T-cell (primary cell): ENCODE measurements at places on chromosomes 12 and 14.

GRCh38 chr14:27410981-27411380, 813.1 kb upstream of the NOVA1 start:
- no peak for DNase-seq

GRCh38 chr12:65372574-65372973, 94.1 kb downstream of the MSRB3 start:
- no peak for DNase-seq

DNA sequence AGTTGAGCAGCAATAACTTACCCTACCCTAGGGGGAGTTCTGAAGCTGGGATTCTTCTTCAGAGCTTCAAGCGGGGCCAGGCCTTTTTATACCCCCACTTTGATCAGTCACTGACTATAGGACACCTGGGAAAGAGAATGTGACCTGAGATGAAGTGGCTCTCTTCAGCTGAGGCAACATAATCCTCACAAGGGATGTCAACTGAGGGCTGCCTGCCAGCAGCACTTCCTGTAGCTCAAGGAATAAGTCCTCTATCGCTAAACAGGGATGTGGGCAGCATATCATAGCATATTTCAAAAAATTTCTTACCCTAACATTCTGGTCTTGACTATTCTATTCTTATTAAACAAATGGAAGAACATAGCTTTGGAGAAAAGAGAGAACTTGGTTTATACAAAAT, 17.4 kb downstream of the LGALS3 start:
- DNase-seq, result no peak

DNA sequence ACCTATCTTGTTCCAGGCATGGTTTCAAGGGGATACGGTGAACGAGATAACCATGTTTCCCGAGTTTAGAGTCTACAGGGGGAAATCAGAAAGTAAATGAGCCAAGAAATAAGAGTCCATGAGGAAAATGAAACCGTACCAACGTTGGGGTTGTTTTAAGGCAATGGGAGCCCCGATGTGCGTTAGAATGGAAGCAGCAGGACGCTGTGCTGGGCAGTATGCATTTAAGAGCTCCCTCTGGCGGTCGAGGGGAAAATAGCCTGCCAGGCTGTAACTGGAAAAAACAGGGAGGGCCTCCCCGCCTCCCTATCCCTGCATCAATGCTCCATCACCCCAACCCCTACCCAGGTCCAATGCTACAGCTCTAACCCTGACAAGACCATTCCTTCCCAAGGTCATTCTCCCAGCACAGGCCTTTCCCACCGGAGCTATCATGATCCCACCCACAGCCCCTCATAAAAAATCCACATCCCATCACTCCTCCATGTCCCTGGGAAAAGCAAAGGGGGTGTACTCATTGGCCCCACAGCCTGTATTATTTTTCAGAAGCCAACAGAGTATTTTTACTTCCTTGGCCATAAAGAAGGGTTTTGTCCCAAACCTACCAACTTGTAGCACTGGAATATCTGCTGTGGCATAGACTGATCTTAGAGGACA, 226.3 kb upstream of the NOS1 start:
- DNase-seq, result peak; percentile 4

DNA sequence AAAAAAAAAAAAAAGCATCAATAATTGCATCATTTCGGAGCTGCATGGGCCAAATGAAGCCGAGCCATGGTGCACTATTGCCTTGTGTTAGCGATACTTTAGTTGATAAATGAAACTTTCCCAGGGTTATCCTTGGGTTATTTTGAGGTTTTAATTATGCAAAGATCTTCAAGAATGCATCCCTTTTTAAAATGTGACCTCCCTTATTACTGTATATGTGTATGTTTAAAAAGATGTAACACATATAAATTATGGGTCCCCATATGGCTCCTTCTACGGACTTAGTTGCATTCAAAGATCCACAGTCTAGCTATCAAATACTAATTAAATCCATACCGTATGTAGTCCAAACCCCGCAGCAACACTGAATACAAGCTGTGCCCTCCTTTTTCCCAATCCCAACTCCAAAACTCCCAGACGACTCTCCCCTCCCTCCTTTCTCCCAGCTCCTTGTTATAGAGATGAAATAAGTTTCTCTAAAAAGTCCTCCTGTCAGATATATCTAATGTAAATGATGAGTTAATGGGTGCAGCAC, 129.3 kb upstream of the MAP1LC3B2 start:
- DNase-seq, result no peak

DNA sequence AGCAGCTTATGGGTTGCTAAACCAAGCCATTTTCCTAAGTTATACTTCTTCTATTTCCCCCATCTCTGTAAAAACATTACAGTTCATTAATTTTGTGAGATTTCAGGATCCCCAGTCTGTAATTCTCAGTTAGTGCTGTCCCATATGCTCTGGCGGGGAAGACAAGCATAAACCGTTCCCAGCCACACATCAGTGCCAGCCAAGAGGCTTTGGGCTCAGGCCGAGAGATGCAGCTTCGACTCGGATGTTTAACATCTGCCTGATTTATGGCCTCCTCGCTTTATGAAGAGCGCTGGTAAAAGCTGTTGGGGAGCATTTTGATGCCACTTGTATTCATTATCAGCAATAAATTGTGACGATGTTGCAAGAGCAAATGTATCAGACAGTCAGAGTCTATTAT, 349.1 kb upstream of the CCDC196 start:
- no peak for DNase-seq

DNA sequence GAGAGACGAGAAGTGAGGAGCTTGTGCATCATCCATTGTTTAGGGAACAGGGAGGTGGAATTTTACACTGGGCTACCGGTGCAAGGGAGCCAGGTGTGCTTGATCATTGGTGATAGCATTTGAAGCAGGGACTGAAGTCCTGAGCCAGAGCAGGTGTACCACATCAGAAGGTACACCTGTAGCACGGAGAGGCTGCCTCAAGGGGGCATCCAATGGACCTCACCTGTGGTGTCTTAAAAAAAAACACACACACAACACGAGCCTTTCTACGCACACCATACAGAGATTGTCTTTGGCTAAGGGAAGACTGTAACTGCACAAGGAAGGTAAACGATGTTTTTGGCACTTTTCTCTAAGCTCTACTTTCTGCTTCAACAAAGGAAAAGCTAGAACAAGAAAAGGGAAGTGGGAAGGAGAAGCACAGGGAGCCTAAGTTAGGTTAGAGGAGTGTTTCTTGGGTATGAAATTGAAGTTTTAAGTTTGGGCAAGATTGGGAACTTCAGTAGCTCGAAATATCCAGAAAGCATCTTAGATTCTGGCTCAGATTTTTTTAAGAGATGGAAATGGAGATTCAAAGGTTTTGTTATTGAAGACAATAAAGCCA, 334.3 kb upstream of the FBXO33 start:
- no peak for DNase-seq

GRCh38 chr12:10363914-10364814, 25.7 kb downstream of the KLRK1 start:
- DNase-seq, result no peak
